Body of pancreas (tissue), 4 donors: ENCODE measurements at places on chromosomes 6 and 20.

GRCh38 chr20:64099880-64100565 is 7.3 kb downstream of the NPBWR2 start:
- no peak for DNase-seq

- peak; percentile 89 for DNase-seq
These were observed 45.9 kb downstream of the FGD2 start for GRCh38 chr6:37051138-37052026.

DNA sequence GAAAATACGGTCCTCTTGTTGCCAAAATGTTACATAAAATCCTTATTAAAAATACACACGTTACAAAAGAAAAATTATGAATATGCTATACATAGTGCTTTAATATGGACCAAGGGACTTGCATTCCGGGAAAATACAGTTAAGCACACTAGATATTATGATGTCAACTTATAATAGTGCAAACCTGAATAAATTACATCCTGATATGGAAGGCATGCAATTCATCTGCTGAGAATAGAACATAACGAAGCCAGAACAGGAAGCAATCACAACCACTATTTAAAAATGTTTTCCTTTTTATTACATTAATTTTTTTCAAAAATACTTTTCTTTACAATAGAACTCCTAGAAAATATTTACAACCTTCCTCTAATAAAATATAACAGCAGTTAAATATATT is 7.8 kb upstream of the MRPS10 start:
- no peak for DNase-seq

DNA sequence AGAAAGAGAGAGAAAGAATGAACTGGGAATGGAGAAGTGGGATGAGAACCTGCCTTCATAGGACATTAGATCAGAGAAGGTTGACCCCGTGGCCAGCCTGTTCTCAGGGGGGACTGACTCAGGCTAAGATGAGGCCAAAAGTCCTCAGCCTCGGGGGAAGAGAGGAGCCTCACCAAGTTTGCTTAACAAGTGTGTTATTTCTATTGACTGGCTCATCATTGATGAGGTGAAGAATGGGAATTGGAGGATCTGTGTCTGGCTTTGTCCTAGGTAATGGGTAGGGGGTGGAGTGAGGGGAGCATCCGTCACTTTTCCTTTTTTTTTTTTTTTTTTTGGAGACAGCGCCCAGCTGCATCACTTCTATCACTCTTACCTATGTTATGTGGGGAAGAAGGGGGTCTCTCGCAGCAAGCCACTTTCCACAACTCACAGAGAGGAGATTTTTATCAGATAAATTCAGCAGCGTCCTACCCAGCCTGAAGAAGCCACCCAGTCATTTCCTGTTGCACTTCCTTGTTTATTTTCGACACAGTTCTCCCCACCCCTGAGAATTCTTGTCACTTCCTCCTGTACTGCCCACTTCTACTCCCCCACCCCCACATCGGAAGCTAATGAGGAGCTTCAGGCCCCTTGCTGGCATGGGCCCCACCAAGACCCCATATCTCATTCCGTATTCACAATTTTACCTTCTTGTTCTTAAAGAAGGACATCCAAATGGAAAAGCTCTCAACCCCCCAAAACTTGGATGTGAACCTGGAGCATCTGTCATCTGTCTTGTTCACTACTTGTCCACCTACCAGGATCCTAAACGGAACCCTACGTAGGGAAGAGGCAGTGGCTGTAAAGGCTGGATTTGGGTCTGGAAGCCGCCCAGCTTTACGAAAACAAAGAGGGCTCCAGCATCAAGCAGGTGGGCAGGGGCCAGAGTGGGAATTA is 2.8 kb upstream of the RNASET2 start:
- no peak for DNase-seq

DNA sequence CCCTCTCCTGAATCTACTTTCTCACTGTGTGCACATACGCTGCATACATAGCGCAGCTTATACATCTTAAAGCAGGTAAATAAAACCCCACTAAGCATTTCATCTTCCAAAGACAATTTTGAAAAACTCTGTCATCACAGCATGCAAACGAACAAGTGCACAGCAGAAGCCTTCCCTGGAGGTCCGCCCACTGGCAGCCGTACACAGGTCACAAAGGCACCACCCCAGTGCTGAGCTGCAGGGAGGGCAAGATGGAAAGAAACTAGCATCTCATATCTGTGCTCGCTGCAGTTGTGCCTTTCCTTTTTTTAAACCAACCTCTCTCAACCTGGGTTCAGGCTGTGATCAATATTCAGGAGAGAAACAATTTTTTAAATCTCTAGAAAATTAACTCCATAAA is 73.3 kb downstream of the HUS1B start:
- DNase-seq = no peak

- no peak for DNase-seq
These were observed 258.6 kb upstream of the SPTLC3 start for GRCh38 chr20:12750221-12750620.
